NT2/D1 (cell line): ENCODE measurements at places on chromosomes 6 and 20.

DNA sequence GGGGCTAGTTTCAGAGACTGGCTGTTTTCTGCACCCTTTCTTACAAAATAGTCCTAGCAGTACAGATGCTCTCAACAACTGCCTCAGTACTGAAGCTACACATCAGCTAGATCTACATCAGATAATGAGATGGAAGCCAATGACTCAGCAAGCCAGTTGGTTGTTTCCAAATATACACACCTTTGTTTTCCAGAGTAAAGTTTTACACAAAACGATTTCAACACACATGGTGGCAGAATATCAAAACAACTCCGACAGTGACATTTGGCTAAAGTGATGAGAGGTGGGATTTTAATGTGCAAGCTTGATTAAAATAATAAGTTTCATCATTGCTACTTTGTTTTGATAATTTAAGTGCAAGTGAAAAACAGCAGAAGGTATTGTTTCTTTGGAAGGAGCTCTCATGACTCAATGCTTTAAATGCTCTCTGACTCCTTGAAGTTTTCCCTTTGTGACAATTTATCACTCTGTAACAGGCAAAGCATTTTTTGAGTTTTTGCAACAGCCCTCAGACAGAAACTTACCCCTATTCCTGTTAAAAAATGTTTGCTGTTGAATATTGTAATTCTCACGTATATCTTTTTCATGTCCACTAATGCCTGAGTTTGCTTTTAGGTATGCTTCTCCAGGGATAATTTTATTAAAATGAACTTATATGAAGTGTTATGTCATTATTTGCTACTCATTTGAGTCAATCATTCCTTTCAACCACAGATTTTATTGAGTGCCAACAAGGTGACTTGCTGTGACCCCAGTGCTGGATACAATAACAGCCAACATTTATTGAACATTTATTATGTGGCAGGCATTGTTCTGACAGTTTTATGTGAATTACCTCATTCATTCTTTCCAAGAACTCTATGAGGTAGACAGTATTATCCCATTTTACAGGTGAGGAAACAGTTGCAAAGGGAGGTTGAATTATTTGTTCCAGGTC is 882.0 kb downstream of the TFAP2A start:
- DNase-seq, result no peak

DNA sequence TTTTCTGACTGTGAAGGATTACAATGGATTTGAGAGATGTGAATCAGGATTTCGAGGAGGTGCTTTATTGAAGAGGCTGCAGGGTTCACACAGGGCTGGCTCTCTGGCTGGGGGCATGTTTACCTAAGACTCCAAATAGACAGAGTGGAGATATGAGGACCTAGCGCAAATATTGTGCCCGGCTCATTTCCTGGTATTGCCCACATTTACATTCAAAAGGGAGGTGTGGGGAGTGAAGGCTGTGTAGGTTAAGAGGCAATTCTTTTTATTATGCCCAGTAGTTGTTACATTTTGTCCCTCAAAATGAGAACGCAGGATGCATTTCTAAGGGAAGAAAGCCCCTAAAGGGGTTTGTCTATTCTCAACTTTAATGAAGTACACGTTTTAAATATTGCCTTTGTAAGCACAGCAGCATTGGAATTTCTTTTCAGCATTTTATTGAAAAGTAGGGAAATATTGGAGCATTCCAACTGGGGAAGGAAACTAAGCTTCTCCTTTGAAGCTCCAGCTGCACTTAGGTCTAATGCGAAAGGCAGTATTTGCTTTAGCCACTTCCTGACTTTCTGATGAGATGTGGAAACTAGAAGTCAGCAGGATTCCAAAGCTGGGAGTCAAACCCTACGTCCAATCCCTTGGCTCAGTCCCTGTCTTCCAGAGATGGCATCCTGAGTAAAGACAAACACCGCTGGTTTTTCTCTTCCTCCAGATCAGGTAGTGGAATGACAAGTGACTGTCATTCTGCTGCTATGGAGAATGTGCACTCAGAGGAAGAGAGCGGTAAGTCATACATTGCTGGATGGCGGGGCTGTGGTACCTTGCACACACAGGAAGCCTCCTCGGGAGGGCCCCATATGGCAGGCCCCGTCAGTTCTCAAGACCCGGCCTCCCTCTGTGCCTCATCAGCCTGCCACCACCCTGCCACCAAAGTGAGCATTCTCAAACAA is 70.7 kb downstream of the MYB start:
- DNase-seq, result no peak

GRCh38 chr20:54295686-54296085 is 87.8 kb downstream of the PFDN4 start:
- DNase-seq, result no peak

GRCh38 chr6:135944120-135944519 is 92.6 kb downstream of the PDE7B start:
- DNase-seq, result no peak

GRCh38 chr6:41325446-41326066 is 9.9 kb upstream of the NCR2 start:
- no peak for DNase-seq

GRCh38 chr6:134182528-134182927 is 130.1 kb upstream of the SLC2A12 start:
- no peak for DNase-seq
